ENCODE measurements at places on chromosomes 5 and 9.
A peak's percentile ranks its signal among the peaks of the same experiment; 100 is the strongest.

GRCh38 chr5:43400082-43400481, 12.1 kb downstream of the CCL28 start:
- no peak overlapping the region for H3K4me3 ChIP-seq
- no peak for DNase-seq
- no peaks in the 10 kb centered on the region for H3K36me3 ChIP-seq
- H3K27me3 ChIP-seq = no peaks in the 10 kb centered on the region
- H3K4me1 ChIP-seq = no peaks in the 10 kb centered on the region
- H3K27ac ChIP-seq = no peak overlapping the region

GRCh38 chr9:93596399-93596798, 20.0 kb downstream of the PHF2 start:
- no peak overlapping the region for H3K27ac ChIP-seq
- peaks cover 3% of the 10 kb centered on the region for H3K4me1 ChIP-seq
- no peak for DNase-seq
- H3K4me3 ChIP-seq = no peak overlapping the region
- no peaks in the 10 kb centered on the region for H3K27me3 ChIP-seq
- no peaks in the 10 kb centered on the region for H3K36me3 ChIP-seq

GRCh38 chr5:3594510-3595005, 1.1 kb upstream of the IRX1 start:
- no peak overlapping the region for H3K27ac ChIP-seq
- no peaks in the 10 kb centered on the region for H3K4me1 ChIP-seq
- no peaks in the 10 kb centered on the region for H3K27me3 ChIP-seq
- H3K36me3 ChIP-seq = no peaks in the 10 kb centered on the region

DNA sequence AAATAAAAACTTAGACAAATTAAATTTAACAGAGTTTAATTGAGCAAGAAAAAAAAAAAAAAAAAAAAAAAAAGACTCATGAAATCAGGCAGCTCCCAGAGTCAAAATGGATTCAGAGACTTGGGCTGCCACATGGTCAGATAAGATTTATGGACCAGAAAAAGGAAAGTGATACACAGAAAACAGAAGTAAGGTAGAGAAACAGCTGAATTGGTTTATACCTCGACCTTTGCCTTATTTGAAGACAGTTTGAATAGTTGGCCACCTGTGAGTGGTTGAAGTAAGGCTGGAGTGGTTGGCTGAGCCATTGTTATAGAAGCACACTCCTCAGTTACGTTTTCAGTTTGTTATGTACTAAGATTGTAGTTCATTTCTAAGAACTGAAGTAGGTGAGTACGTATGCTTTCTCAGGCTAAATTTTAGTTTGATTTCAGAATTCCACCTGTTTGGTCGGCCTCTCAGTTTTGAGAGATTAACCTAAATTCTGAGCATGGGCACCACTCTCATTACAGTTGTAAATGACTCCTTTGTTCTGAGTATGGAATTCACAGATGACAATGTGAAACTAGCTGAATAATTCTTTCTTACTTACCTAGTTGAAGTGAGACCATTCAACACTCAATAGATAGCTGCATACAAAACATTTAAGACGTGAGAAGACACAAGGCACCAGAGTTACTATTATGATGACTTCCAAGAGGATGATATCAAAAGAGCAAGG, 149.0 kb downstream of the AOPEP start:
- H3K4me3 ChIP-seq = no peak overlapping the region
- DNase-seq = no peak
- no peaks in the 10 kb centered on the region for H3K27me3 ChIP-seq
- peaks cover 35% of the 10 kb centered on the region for H3K4me1 ChIP-seq
- no peaks in the 10 kb centered on the region for H3K36me3 ChIP-seq

DNA sequence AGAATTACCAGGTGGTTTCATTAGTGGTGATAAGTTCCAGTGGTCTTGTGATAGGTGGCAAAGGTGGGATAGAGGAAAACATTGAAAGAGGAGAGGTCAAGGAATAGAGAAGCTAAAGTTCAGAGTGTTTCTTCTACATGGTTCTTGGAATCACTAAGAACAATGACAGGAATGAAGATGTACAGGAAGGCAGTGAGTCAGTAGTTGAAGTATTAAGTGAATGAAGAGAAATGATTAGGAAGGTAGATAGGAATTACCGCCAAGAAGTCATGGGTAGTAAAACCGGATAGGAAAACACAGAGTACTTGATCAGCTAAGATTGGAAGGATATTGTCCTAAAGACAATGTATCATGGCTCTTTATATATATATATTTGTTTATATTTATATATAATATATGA, 37.9 kb upstream of the RASA1 start:
- no peak overlapping the region for H3K27ac ChIP-seq
- peaks cover 6% of the 10 kb centered on the region for H3K4me1 ChIP-seq
- no peak for DNase-seq
- no peaks in the 10 kb centered on the region for H3K36me3 ChIP-seq
- no peaks in the 10 kb centered on the region for H3K27me3 ChIP-seq
- H3K4me3 ChIP-seq = no peak overlapping the region

- H3K36me3 ChIP-seq = no peaks in the 10 kb centered on the region
- H3K4me1 ChIP-seq = peaks cover 10% of the 10 kb centered on the region
- DNase-seq = no peak
- peak overlapping the region; percentile 88 for H3K27ac ChIP-seq
Measured at GRCh38 chr9:127936347-127936852, 1.3 kb downstream of the DPM2 start.

DNA sequence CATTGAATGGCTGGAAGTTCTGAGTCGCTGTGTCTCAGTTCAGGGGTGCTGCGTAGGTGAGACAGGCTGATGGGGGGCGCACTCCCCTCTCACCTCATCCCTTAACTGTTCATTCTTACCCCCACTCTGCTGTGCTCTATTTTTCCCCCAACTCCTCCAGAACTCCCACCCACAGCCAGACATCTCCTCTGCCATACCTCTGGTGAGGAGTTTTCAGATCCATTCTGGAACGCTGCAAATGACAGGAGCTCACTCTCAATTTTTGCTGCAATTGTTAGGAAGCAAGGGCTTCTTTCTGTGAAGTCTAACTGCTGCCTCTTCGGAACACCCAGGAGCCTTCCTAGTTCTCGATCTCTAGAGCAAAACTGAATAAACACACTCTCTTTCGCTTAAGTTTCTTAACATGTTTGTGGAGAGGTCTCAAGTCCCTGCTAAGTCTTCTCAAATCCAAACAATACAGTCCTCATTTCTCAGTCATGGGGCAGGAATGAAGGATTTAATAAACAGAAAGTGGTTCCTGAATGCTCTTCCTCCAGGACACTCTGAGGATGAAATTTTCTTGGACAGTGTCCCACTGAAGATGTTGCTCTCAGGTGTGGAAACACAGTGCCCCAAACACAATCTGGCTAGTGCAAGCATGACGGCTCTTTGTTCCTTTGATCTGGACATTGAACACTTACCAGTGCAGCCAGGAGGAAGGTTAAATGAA, 387.7 kb downstream of the KDM4C start:
- DNase-seq = no peak
- H3K36me3 ChIP-seq = no peaks in the 10 kb centered on the region
- no peak overlapping the region for H3K4me3 ChIP-seq
- H3K4me1 ChIP-seq = no peaks in the 10 kb centered on the region

DNA sequence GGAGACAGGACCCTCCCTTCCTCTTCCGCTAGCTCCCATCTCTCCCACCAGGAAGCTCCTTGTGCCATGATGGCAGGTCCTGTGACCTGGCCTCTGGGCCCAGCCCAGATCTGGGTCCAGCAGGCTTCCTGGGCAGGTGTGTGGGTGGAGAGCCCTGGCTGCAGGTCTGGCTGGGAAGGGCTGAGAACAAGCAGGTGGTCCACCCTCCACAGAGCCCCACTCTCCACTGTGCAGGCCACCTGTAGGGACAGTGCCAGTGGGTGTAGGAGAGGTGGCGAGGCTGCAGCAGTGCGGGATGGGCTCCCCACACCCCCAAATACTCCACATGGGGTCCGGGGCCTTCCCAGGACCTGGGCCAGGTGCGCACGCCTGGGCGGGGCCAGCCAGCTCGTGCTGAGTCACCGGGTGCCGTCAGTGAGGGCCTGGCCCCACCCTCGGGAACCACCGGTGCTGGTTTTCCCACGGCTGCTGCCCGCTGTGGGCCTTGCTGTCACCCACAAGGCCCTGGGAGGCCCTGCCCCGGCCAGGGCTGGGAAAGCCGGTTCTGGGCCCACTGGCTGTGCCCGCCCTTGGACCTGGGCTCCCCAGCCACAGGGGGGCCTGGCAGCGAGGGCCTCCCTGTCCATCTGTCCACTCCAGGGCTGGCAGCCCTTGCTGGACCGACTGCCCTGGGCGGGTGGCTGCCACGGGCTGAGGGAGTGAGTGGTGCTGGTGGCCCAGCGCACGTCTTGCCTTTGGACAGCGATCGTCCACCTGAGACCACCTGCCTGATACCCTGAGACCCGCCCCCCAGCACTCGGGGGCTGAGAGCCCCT, 9.3 kb upstream of the NRARP start:
- H3K27ac ChIP-seq = no peak overlapping the region
- DNase-seq = peak; percentile 60
- no peaks in the 10 kb centered on the region for H3K27me3 ChIP-seq
- H3K4me3 ChIP-seq = no peak overlapping the region
- no peaks in the 10 kb centered on the region for H3K36me3 ChIP-seq

GRCh38 chr9:99592834-99593574, 228.7 kb upstream of the NR4A3 start:
- no peak for DNase-seq
- H3K4me1 ChIP-seq = no peaks in the 10 kb centered on the region
- H3K4me3 ChIP-seq = no peak overlapping the region
- no peaks in the 10 kb centered on the region for H3K36me3 ChIP-seq
- H3K27ac ChIP-seq = no peak overlapping the region
- H3K27me3 ChIP-seq = no peaks in the 10 kb centered on the region

- H3K4me3 ChIP-seq = no peak overlapping the region
- no peaks in the 10 kb centered on the region for H3K36me3 ChIP-seq
Measured at GRCh38 chr5:158670201-158670600, 429.5 kb downstream of the EBF1 start.

GRCh38 chr5:109407913-109408312, 1.9 kb downstream of the PJA2 start:
- H3K4me3 ChIP-seq = peak overlapping the region; percentile 12
- DNase-seq = no peak
- peaks cover 8% of the 10 kb centered on the region for H3K4me1 ChIP-seq
- H3K27me3 ChIP-seq = no peaks in the 10 kb centered on the region
- no peak overlapping the region for H3K27ac ChIP-seq
